ENCODE measurements at places on chromosomes 3 and 15. TPM values are rescaled to one million over a fixed set of nuclear protein-coding genes. Genes with fewer than 3 reads are reported as not detected.
A peak's percentile ranks its signal among the peaks of the same experiment; 100 is the strongest.

DNA sequence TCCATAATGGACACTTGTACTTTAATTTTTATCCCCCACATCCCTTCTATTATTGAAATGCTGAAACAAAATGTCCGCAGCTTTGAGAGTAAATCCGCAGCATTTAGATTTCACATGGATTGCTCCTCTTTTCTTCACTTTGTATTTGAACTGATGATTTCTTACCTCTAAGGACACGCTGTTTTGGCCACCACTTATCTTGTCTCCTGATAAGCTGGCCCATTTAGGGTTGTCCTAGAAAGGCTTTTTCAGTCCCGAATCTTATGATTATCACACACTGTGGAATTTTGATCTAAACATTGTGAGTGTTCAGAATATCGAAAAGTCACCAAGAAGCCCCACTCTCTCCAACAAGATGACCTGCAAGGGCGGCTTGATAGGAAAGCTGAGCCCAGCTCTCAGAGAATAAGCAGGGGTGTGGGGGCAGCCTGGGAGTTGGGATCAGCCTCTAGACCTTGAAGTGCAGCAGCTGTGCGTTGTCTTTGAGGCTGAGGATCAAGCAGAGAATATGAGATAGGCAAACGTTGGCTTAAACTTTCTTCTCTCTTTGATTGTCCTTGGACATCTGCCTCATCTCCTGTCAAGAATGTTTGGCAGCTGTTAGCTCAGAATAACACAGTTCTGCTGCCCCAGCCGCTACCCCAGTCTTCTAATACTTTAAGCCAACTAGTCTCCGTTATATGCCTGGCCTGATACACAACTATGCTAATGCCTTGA lies 399.7 kb upstream of the NR2F2 start:
- DNase-seq, result no peak
- no peaks in the 10 kb centered on the region for H3K27me3 ChIP-seq
- no peaks in the 10 kb centered on the region for H3K36me3 ChIP-seq
- H3K27ac ChIP-seq, result no peak overlapping the region
- peaks cover 14% of the 10 kb centered on the region for H3K4me1 ChIP-seq

The WDR93 gene
- total RNA-seq, result not detected

GRCh38 chr3:125585595-125586223 lies 9.6 kb downstream of the OSBPL11 start:
- H3K27ac ChIP-seq, result no peak overlapping the region
- H3K4me1 ChIP-seq, result no peaks in the 10 kb centered on the region
- no peak overlapping the region for H3K4me3 ChIP-seq

DNA sequence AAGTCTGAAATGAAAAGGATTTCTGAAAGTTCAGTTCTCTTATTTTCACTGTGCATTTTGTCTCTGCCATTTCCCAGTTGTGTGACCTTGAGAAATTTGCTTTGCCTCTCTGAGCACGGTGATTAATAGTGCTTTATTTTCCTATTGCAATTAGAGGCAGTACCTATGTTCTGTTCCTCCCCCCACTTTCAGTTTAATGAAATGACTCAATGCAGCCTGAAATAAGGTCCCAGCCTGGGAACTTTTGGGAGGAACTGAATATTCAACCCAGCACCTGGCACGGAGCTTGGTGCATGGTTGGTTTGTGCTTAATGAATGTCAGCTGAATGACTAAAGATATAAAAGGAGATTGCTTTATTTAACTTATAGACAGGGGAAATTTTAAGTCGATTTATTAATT lies 352.6 kb downstream of the PDCD6IP start:
- no peak overlapping the region for H3K4me3 ChIP-seq
- H3K27ac ChIP-seq, result no peak overlapping the region
- no peaks in the 10 kb centered on the region for H3K4me1 ChIP-seq
- DNase-seq, result no peak
- no peaks in the 10 kb centered on the region for H3K36me3 ChIP-seq
- H3K27me3 ChIP-seq, result no peaks in the 10 kb centered on the region

The KNG1 gene
- total RNA-seq, result not detected

The CHD2 gene
- 102 TPM for total RNA-seq

- no peaks in the 10 kb centered on the region for H3K27me3 ChIP-seq
- no peak overlapping the region for H3K27ac ChIP-seq
- H3K4me3 ChIP-seq, result no peak overlapping the region
- H3K36me3 ChIP-seq, result no peaks in the 10 kb centered on the region
- DNase-seq, result peak; percentile 2
Measured at GRCh38 chr3:180646187-180646790, 33.0 kb downstream of the CCDC39 start.

DNA sequence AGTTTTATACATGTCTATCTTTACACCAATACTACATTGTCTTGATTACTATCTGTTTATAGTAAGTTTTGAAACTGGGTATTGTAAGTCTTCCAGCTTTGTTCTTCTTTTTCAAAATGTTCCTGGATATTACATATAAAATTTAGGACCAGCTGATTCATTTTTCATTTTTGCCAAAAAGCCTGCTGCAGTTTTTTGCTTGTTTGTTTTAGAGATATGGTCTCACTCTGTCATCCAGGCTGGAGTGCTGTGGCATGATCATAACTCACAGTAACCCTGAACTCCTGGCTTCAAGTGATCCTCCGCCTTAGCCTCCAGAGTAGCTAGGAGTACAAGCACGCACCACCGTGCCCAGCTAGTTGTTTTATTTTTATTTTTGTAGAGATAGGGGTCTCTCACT lies 20.4 kb upstream of the AP4E1 start:
- peaks cover 19% of the 10 kb centered on the region for H3K4me1 ChIP-seq
- H3K36me3 ChIP-seq, result no peaks in the 10 kb centered on the region
- no peaks in the 10 kb centered on the region for H3K27me3 ChIP-seq
- DNase-seq, result no peak
- no peak overlapping the region for H3K27ac ChIP-seq
- no peak overlapping the region for H3K4me3 ChIP-seq

The NR1I2 gene
- total RNA-seq, result not detected

GRCh38 chr3:184300378-184300720 lies 1.3 kb downstream of the PSMD2 start:
- peak overlapping the region; percentile 89 for H3K4me3 ChIP-seq
- H3K27ac ChIP-seq, result peak overlapping the region; percentile 70
- peak; percentile 29 for DNase-seq
- H3K4me1 ChIP-seq, result peaks cover 13% of the 10 kb centered on the region
- H3K27me3 ChIP-seq, result no peaks in the 10 kb centered on the region

DNA sequence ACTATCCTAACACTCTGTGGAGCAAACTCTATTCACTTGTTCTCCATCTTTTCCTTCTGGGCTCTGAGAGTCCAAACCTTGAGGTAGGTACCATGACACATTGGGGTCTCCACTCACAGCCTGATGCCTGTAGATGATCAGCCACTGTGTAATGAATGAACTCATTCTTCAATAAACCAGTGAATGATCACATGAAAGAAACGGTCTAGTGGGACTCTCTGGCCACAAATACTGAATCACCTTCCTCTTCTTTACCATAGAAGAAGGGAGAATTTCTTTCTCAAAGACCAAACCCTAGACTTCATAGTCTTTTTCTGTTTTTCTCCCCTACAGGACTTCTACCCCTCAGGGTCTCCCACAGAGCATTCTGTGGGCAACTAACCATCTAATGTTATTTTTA lies 20.5 kb upstream of the ABHD2 start:
- H3K27me3 ChIP-seq, result no peaks in the 10 kb centered on the region
- no peaks in the 10 kb centered on the region for H3K36me3 ChIP-seq
- no peak for DNase-seq
- H3K4me3 ChIP-seq, result no peak overlapping the region
- no peak overlapping the region for H3K27ac ChIP-seq

DNA sequence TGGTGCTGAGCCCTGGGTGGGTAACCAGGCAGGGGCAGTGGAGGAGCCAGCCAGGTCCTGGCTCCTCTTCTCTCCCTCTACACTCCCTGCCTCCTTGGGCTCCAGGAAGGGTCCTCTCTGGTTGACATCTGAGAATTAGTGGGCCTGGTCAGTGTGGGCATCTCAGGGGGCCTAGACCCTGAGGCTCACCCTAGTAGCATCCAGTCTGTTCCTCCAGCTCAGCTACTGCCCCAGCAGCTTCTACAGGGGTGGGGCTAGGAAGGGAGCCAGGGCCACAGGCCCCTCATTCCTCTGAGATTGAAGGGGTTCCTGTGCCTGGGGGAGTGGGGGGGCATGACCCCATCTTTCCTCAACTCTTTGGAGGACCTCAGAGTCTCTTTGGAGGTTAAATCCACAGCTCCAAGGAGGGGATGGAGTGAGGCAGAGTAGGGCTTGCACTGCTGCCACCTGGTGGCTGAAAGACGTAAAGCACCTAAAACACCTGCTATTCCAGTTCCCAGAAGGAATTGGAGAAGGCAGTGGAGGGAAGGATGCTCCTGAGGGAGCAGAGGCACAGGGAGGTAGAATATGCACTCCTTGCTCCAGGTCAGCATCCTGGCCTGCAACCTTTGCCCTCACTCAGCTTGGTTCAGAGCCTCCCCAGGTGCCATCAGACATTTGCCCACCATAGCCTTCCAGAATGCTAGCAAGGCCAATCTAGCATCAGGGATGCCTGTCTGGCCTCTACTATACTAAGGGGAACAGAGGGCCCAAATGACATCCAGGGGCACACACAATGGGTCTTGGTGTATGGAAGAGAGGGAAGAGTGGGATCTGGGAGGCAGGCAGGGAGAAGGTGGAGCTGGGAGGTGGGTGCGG lies 25.1 kb downstream of the C3orf18 start:
- H3K4me1 ChIP-seq, result no peaks in the 10 kb centered on the region
- peak; percentile 63 for DNase-seq
- H3K27me3 ChIP-seq, result peaks cover 3% of the 10 kb centered on the region
- H3K36me3 ChIP-seq, result no peaks in the 10 kb centered on the region
- no peak overlapping the region for H3K27ac ChIP-seq

DNA sequence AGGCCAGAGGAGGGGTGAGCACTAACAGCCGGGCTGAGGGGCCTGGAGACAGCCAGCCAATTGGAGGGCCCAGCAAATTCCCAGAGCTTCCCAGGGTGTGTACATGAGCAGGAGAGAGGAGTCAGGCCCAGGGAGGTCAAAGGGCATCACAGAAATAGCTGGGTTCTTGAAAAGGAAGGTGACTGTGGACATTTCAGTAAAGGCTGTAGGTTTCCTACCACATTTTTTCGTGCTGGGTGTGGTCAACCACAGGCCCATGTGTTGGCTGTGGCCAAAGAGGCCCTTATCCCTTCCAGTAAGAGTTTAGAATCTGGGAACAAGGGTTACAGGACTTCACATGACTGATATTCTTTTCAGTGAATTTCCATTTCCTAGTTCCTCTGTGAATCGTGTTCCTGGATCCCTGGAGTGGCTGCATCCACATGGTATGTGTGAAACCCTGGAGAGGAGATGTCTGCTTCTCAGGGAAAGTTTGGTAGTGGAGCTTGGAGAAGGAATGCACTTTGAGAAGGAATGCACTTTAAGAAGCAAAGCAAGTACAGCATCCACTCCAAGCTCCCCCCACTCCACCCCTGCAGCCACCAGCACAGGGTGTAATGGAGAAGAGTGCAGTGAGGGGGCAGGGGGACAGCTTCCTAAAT lies 73.2 kb upstream of the HEG1 start:
- H3K27ac ChIP-seq, result no peak overlapping the region
- no peaks in the 10 kb centered on the region for H3K36me3 ChIP-seq
- H3K4me3 ChIP-seq, result no peak overlapping the region
- peaks cover 3% of the 10 kb centered on the region for H3K4me1 ChIP-seq
- DNase-seq, result no peak
- H3K27me3 ChIP-seq, result no peaks in the 10 kb centered on the region

DNA sequence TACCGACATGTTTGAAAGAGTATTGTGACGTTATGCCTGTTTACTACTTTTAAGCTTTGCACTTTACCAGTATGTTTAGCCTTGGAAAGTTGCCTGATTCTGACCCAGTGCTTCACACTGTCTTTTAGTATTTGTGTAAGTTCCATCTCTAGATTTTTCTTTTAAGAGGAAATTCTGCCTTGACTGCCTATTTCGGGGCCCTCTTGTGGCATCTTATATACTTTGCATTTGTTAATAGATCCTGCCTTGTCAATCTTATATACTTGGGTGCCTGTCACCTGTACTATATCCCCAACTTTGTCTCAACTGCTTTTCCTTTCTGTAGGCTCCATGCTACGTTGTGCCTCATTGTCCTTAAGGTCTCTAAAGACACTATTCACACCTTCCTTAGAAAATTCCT lies 244.6 kb downstream of the STXBP5L start:
- no peaks in the 10 kb centered on the region for H3K4me1 ChIP-seq
- H3K27me3 ChIP-seq, result no peaks in the 10 kb centered on the region
- H3K4me3 ChIP-seq, result no peak overlapping the region
- no peak overlapping the region for H3K27ac ChIP-seq
- H3K36me3 ChIP-seq, result no peaks in the 10 kb centered on the region

DNA sequence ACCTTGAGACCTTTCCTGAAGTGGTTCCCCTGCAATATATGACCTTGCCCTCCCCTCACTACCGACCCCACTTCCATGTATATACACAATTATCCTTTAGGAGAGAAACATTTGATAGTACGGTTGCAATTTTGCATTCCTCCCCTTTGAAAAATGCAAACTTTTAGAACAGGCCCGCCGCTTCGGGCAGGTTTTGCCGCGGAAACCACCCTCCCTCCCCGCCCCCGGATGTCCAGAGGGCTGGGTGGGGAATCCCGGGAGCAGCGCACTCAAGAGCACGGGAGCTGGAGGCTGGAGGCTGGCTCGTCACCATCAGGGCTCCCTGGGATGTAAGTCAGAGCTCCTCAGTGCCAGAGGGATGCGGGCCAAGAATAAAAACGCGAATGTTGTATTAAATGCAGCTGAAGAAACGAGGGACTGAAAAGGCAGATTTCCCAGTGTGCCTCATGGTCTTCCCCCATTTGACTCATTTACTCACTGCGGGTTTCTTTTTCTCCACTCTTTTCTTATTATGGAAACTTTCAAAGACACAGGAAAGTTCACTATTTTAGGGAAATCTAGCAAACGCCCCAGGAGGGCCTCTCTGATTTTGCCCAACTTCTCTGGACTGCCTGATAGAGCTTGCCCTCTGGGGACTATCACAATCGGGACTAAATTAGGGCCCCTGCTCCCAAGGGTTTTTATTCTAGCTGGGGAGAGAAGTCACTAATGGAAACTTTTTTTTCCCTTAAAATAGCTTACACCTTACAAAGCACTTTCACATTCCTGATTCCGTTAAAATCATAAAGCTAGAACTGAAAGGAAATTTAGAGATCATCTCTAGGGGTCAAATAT lies 2.9 kb upstream of the USP3 start:
- no peaks in the 10 kb centered on the region for H3K27me3 ChIP-seq
- no peak overlapping the region for H3K4me3 ChIP-seq
- no peaks in the 10 kb centered on the region for H3K36me3 ChIP-seq
- peak; percentile 72 for DNase-seq

- no peaks in the 10 kb centered on the region for H3K36me3 ChIP-seq
- no peak overlapping the region for H3K4me3 ChIP-seq
- H3K27me3 ChIP-seq, result no peaks in the 10 kb centered on the region
- DNase-seq, result no peak
- H3K27ac ChIP-seq, result no peak overlapping the region
Measured at GRCh38 chr15:91780387-91780786, 73.1 kb upstream of the SLCO3A1 start.

The SLC7A14 gene
- total RNA-seq, result 0.07 TPM

Measured in endothelial cell of umbilical vein (primary cell).